GM12891 (cell line): ENCODE measurements at places on chromosomes 5 and 9.

- DNase-seq = no peak
These were observed 174.8 kb downstream of the ERCC6L2 start for GRCh38 chr9:96050048-96050860.

GRCh38 chr9:135221576-135221950 is 134.1 kb downstream of the OLFM1 start:
- no peak for DNase-seq

DNA sequence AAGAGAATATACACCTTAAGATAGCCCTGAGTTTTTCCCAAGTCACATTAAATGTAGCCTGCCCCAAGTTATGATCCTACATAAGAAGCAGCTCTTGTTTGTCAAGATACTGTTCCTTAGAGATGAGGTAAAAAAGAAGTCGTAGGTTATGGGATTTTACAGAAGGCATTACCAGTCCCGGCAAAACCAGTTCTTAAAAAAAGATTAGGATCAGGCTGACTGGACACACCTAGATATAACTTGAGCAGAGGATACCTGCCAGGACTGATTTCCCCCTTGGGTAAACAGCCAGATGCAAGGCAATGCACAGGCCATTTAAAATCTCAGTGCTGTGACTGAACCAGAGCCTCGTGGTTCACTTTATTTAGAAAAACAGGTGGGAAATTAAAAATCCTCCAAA is 14.1 kb upstream of the SEMA5A start:
- DNase-seq = no peak

- DNase-seq = no peak
These were observed 9.0 kb downstream of the GPR107 start for GRCh38 chr9:130062750-130063149.

DNA sequence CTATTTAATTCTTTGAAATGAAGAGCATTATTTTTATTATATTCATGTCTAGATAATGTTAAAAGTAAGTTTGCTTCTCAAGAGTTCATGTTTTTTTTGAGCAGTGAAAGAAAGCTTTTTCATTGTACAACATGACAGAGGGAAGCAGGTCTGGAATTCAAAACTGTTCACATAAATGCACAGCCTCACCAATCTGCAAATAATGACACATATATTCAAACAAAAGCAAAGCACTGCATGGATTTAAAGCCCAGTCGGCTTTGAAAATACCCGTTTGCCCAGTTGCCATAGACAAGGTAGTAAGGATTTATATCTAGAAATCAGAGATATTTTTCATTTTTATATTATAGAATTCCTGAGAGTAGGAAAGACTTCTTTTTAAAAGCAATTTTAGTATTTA is 201.8 kb downstream of the CD180 start:
- no peak for DNase-seq

DNA sequence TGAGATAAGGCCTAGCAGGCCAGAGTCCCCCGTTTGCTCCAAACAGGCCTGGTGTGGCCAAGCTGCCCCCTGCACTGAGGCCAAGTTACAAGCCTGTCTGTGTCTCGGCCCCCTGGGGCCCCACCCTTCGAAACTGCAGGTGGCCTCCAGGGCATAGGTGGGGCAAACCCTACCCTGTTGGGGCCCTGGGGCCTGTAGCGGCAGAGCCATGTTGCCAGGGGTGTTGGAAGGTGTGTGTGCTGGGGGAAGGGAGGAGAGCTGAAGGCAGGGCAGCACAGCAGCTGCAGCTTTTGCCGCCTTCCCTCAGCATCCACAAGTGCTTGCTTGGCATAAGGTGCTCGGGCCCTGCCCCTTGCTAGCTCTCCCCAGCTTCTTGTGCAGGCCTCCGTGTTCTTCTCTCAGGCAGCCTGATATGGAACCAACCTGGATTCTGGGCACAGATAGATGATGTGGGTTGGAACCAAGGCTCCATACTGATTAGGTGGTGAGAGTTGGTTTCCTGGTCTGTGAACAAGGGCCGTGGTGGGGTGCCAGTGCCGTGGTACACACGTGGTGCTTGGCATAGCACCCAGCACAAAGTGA is 12.7 kb downstream of the IRF1 start:
- no peak for DNase-seq

DNA sequence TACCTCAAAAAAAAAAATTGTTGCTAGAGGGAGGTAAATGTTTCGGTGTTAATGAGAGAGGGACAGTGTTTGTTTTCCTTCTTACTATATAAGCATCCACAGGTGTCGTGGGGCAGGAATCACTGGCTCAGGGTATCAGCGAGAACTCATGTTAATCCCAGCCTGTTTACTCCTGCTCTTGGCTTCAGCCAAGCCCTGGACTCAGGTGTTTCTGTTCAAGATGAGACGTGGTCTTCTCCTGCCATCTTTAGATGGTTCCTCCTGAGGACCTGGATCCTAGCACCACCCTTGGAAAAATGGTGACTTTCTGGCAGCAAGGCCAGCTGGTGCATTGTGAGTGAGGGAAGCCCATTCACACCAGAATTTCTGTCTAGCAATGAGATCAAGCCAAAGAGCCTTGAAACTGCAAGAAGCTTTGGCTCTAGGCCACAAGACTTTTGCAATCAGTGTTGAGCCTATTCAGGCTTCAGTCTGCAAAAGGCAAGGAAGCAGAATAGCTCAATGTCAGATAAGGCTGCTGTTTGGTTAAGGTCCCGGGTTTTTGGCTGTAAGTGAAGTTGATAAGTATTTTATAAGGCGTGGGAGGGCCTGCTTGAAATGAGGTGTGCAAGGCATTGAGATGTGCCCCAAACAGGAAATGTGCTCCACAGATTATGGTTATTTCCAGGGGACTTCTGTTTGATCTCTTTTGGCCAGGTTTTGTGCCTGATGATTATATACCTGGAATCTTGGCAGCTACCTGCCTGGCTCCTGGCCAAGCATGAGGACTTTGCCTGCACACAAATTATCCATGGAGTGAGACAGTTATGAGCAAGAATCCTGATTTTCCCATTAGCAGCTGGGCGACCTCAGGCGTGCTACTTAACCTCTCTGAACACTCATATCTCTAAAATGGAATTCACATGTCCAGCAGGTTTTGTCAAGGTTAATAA is 99.8 kb downstream of the TENT4A start:
- DNase-seq = no peak
